SK-N-SH (cell line): ENCODE measurements at places on chromosomes 6 and 20. TPM values are rescaled to one million over a fixed set of nuclear protein-coding genes. Genes with fewer than 3 reads are reported as not detected.

DNA sequence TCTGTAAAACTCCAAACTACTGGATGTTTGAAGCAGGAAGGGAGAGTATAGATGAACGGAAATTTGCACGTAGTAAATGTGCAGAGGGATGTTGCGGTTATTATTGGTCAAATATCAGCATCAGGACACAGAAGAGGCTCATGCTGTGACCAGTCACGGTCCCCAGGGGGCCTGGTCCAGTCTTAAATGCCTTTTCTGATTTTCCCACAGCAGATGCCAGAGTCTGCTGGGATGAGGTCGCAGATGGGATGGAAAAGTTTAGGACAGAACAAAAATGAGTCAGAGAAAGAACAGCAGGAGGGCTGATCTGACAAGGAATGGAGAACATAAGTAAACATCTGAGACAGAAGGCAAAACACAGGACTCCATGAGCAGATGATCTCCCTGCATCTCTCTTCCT is 11.7 kb upstream of the SIRPG start:
- DNase-seq = no peak

DNA sequence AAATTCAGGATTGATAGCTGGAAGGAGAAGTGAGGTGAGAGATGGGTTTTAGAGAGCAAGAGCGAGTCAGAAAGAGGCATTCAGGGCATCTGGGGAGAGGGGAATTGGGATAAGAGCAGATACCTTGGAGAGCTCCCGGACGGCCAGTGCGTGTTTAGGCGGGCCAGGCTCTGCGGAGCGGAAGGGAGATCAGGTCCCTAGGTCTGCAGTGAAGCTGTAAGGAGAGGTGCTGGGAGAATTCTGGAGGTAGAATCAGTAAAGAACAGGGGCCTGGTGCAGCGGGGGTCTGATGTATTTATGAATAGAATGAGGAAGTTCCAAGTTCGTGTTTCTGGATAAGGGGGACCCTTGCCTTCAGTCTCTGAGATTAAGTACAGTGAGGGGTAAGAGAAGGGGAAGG is 47.4 kb upstream of the FAM83D start:
- no peak for DNase-seq

DNA sequence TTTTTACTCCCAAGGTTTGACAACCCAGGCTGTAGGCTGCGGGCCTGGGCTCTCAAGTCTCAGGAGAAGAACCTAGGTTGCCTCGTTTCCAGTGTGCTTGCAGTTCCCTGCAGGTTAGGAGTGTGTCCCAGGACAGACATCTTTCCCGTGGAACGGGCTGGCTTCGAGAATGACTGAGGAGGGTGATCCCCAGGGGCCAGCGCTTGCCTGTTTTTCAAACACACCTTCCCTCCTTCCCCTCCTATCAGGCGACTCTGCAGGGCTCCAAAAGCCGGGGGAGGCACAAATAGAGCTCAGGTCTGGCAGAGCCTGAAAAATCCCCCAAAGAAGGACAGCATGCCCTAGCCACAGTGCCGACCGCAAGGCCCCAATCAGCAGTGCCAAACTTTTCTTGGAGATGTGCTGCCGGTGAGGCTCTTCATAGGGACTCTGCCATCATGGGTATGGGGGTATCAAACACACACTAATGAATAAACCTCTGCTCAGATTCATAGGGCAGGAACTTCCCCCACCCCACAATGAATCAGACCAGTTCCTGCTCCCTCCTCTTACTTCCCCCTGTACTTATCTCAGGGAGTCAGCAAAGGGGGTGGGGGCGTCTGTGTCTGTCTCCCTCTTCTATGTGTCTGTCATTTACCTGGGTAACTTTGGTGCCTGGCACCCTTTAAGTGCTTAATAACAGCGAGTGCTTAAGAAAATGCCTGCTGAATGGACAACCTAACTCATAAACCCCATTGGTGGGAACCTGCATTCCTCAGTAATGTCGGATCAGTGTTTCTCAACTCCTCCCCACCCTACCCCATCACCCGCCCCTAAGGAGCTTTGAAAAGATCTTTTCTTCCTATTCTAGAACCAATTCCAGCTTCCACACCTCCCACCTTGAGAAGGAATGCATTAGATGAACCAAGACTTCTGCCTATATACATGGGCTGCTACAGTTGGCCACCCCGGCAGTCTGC is 1.6 kb downstream of the KCNG1 start:
- DNase-seq = no peak

GRCh38 chr20:41173161-41173721 is 35.9 kb downstream of the PLCG1 start:
- peak; percentile 85 for DNase-seq

DNA sequence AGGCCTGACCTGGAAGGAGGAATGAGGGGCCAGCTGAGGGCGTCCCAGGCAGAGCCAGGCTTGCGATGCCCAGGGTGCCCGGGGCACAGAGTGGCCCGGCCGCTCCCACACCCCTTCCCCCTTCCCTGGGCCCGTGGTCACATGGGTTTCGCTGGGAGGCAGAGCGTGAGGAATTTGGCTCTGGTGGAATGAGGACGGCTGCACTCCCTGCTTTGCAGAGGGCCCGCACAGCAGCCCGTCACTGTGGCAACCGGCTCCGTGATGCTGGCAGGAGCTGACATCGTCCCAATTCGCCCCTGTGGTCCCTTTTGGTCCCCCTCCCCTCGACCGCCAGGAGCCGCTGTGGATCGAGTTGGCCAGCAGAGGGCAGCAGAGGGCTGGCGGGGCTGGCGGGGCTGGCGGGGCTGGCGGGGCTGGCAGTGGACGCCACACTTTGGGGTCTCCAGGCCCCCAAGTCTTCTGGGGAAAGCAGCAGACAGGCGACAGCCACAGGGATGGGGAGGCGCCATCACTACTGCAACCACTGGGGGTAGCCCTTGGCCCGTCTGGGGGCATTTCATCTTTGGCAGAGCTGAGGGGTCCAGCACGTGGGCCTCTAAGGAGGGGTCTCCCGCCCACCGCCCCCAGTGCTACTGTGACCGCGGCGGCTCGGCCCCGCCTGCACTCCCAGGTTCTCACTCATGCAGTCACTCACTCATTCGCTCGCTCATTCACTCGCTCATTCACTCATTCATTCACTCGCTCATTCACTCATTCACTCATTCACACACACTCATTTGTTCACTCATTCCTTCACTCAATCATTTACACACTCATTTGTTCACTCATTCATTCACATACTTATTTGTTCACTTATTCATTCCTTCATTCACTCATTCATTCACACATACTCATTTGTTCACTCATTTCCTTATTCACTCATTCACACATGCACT is 49.7 kb upstream of the BHLHE23 start:
- peak; percentile 89 for DNase-seq

OR2J3 gene
- polyA plus RNA-seq = not detected in 2 replicates

ADGRB3 gene
- polyA plus RNA-seq = 0.12 and 0.18 TPM in 2 replicates

DNA sequence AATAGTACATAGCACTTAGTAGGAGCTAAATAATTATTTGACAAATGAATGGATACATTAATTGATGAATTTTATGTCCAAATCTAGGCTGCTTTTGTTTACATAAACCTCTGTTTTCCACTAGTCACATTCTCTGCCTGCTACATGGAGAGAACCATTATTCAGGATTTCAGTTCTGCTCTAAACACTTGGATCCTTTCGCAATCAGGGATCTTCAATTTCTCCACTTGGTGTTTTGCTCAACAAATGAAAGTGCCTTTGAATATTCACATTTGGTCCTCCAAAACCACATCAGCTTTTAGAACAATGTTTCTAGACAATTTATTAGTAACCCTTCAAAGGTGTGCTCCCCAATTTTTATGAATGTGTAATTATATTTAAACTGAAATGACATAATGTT is 30.6 kb upstream of the HLA-DQB1 start:
- DNase-seq = no peak

DNA sequence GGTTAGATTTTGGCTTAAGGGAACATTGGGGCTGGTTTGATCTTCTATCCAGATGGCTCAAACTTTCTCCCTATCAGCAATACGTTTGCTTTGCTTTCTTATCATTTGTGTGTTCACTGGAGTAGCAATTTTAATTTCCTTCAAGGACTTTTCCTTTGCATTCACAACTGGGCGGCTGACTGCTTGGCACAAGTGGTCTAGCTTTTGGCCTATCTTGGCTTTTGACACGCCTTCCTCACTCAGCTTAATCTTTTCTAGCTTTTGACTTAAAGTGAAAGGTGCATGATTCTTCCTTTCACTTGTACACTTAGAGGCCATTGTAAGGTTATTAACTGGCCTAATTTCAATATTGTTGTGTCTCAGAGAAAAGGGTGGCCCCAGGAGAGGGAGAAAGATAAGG is 254.9 kb downstream of the PLCB1 start:
- DNase-seq = no peak

DNA sequence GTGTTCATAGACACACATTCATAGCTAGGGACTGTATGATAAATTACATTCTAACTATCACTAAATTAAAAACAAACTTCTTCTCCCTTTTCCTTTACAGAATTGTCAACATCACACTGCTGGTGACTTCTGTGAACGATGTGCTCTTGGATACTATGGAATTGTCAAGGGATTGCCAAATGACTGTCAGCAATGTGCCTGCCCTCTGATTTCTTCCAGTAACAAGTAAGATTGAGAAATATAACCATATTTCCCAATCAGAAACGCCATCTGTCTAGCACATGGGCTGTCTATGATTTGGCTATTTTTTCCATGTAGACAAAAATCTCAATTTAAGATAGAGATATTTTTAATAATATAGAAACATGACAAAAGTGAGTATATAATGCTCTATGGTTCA is 367.7 kb downstream of the ARHGAP18 start:
- DNase-seq = no peak

CST7 gene
- 0.07 and 0.08 TPM in 2 replicates for polyA plus RNA-seq

DNA sequence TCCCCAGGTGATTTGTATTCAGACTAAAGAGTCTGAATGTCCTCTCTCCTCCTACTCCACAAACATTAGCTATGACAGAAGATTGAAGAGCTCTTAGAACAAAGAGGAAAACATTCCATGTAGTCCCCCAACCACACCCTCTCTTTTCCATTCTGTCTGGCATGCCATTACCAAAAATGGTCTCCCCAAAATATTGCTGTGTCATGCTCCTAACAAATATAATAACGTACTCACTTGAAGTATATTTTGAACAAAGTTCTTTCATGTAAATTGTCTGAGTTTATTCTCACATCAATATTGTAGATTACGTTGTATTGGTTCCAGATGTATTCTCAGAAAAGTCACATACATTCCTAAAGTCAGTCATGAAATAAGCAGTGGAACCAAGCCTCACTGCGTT is 467.3 kb upstream of the IRAK1BP1 start:
- no peak for DNase-seq

GRCh38 chr6:147770221-147770620 is 261.7 kb downstream of the SAMD5 start:
- no peak for DNase-seq

GRCh38 chr6:112008482-112008881 is 45.4 kb upstream of the CCN6 start:
- no peak for DNase-seq

DUSP15 gene
- polyA plus RNA-seq = 4.3 and 5.4 TPM in 2 replicates

CRISP3 gene
- not detected in 2 replicates for polyA plus RNA-seq

OR2H2 gene
- polyA plus RNA-seq = not detected in 2 replicates

DNA sequence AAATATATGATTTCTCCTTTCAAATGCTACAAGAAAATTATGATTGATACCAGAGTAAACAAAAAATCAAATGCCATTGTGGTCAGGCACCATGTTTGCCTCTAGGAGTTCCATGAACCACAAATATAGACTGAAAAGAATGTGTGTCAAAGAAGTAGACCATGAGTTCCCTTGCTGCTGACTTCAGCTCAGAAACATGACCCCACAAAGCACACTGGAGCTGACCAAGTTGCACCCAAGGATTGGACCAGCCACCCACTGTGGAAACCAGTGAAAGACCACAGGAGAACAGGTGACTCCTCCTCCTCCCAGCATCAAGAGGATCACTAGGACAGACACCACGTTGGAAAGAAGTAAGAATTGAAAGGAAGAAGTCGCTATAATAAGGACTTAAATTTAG is 90.8 kb upstream of the TENT5A start:
- no peak for DNase-seq

CLPSL1 gene
- not detected in 2 replicates for polyA plus RNA-seq

PBOV1 gene
- not detected in 2 replicates for polyA plus RNA-seq

DNA sequence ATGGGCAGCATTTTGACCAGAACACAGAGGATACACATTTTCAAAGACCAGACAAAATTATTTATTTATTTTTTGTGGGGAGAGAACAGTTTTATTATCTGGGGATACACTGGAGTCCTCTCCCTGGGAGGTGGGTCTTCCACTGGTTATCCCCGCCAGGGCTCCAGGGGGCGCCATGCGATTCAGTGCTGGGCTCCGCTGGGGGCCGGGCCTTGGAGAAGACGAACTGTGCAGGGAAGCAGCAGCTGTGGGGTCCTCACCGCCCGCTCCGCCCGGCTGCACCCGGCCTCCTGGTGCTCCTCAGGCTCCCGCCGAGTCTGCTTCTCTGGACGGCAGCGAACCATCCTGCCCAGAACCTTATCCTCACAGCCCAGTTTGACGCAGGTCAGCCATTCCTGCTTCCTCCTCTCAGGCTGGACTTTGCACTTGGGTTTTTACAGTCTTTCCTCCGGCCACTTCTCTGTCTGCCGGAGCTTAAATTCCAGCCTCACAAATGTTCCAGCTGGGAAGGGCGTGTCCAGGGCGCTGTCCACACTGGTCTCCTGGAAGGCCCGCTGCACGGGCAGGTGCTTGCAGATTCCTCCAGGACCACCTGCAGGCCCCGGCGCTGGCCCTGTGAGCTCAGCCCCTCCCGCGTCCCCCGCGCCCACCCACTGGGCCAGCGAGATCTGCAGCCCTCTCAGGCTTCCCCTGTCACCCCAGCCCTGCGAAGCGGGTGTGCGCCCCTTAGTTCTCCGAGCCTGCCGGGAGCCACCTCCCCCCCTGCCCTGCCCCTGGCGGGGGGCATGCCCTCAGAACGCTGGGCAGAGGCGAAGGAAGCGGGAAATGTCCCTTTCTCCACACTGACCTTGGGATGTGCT is 1830.0 kb upstream of the DEFB115 start:
- DNase-seq = peak; percentile 66

DNA sequence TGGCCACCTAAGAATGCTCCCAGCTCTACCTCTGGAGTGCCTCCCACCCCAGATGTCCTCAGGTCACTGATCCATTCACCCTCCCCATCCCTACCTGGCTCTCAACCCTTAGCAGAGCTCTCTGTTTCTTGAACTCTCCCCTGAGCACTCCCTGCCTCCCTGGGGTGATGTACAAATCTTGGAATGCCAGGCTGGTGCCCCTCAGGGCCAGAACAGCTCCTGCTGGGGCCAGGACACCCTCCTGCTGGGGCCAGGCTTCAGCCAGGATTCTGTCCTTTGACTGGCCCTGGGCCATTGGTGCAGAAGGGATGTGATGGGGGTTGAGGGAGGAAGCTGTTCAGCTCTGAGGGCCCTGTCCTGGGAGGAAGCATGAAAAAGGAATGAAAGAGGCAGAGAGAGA is 30.0 kb downstream of the MYT1 start:
- DNase-seq = peak; percentile 47

PBX2 gene
- 74.5 and 83.1 TPM in 2 replicates for polyA plus RNA-seq

GRCh38 chr6:7468382-7469081 is 72.9 kb upstream of the DSP start:
- peak; percentile 75 for DNase-seq
